NCI-H526 treated with DMSO at 0.1 percent for 48 hours (cell line): ENCODE measurements at places on chromosomes 3 and 15.

DNA sequence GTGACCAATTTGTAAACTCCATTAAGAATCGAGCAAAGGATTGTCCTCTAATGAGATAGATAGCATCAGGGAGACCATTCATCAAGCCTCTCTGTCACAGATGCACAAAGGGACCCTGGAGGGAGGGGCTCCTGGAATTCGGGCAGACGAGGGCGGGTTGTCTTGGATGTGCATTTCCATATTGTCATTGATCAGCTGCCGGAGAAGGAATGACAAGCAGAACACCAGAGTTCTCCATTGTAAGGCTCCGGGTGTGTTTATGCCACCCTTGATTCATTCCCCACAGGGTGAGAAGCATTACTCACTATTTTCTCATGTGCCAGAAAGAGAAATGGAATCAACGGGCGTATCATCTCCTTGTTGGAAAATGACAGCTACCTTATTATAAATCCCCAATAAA is 167.5 kb downstream of the EBLN2 start:
- DNase-seq, result peak; percentile 68

DNA sequence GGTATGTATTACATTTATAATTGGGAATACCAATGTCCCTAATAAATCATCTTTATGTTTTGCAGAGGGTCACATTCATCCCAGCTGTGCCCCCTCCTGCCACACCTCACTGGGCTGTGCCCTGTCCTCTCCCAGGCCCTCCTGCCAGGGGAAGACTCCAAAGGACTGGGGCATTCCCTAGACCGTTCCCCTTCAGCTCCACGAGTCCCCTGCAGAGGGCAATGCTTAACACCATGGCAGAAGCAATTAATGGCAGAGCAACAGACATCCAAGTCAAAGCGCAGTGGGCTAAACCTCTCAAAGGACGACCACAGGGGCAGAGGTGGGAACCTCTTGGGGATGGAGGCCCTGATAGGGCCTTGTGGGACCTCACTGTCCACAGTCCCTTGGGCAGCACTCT is 71.3 kb upstream of the SEC13 start:
- DNase-seq, result no peak

DNA sequence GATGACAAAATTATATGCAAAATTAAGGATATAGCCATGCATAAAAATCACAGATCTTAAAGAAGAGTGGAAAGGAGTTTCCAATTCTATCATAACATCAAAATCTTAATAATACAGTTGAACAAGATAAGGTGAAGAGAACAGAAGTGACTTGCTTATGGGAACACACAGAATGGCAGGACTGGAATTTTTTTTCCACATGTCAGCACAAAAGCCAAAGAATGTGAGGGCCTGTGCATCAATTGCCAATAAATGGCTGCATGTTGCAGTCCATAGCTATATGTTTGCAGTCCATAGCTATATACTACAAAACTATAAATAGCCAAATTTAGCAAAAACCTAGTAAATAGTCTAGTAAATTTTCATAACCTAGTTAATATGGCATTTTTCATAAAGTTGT is 10.4 kb upstream of the MB21D2 start:
- no peak for DNase-seq

DNA sequence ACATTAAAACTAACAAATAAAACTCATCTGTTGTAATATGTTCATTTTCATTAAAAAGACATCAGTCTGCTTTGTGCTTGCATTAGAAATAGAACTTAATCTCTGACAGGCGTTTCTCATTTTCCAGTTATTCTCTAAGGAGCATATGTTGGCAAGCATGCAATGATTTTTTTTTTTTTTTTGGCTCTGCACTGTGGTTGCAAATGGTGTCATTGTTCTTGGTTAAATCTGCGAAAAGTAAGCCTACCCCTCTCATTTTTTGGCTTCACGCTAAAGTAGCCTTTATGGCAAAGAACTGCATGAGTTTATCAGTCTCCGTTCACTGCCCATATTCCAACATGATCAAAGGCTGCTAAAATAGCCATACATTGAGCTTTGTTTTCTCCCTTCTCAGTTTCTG is 403.2 kb downstream of the MECOM start:
- DNase-seq, result no peak

DNA sequence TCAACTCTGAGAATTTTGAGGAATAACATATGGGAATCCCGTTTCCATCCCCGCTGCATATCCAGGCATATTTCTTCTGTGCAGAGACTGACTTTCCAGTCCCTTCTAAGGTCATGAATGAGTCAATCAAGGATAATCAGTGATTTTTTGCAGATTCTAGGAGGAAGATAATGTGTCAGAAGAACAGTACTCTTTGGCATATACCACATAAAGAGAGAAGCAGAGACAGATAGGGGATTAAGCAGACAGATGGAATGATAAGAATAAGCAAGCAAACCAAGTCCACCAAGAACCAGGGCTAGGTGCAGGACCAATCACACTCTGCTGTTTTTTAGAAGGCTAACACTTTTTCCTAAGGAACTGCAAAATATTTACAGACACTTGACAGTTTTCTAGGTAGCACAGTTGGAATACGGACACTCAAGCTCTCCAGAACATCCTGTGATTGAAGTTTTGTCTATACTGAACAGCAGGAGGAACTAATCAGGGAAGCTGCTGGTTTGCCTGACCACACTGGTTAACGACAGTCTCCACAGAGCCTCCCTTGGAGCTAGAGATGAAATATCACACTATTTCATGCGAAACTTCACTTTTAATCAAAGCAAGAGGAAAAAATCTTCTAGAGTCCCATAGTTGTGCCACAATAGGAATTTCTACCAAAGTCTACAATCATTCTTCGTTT is 450.0 kb upstream of the KCNMB2 start:
- DNase-seq, result no peak

- no peak for DNase-seq
Observed at GRCh38 chr15:54810496-54810895, 386.2 kb downstream of the RSL24D1 start.

DNA sequence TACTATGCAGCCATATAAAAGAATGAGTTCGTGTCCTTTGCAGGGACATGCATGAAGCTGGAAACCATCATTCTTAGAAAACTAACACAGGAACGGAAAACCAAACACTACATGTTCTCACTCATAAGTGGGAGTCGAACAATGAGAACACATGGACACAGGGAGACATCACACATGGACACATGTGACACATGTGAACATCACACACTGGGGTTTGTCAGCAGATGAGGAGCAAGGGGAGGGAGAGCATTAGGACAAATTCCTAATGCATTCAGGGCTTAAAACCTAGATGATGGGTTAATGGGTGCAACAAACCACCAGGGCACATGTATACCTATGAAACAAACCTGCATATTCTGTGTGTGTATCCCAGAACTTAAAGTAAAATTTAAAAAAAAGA is 408.0 kb downstream of the EPHB1 start:
- no peak for DNase-seq

- DNase-seq, result no peak
Observed at GRCh38 chr3:157175691-157176507, 16.0 kb upstream of the CCNL1 start.

GRCh38 chr3:171011109-171011872 is 15.2 kb downstream of the SLC2A2 start:
- DNase-seq, result no peak

DNA sequence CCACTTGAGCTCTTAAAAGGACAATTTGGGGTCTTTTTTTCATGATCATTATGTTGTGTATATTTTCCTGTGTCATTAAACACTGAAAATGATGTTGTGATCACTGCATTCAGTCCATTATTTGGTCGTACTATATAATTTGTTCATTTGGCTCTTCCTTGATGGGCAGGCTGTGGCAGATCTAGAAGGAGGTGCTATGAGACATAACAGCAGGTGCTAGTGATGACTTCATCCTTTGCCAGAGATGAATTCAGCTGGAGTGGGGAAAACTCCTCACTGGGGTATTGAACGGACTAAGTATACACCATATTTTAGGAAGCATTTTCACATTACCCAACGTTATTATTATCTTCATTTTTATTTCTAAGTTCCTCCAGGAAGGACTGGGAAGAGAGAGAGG is 12.0 kb downstream of the CMTM7 start:
- DNase-seq, result no peak

- peak; percentile 57 for DNase-seq
Observed at GRCh38 chr3:50519471-50520089, 16.1 kb upstream of the CACNA2D2 start.

GRCh38 chr15:31606931-31607497 is 280.4 kb downstream of the KLF13 start:
- no peak for DNase-seq

DNA sequence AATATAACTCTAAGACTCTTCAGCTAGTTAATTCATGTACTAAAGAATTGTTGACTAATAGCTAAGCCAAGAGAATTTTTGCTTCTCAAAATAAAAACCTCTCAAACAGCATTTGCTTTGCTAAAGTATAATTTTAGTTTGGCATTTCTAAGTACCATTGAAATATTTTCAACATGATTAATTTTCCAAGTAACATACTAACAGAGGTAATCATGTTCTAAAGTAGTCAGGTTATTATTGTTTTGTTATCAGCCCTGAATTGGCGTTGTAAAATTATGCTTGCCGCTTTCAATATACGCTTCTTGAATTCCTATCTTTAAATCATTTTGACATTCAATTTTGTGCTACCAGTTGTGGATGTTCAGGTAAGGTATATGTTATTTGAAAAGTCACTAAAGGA is 134.3 kb downstream of the CNTN6 start:
- DNase-seq, result no peak

GRCh38 chr3:189981668-189982067 is 139.0 kb downstream of the P3H2 start:
- DNase-seq, result no peak

DNA sequence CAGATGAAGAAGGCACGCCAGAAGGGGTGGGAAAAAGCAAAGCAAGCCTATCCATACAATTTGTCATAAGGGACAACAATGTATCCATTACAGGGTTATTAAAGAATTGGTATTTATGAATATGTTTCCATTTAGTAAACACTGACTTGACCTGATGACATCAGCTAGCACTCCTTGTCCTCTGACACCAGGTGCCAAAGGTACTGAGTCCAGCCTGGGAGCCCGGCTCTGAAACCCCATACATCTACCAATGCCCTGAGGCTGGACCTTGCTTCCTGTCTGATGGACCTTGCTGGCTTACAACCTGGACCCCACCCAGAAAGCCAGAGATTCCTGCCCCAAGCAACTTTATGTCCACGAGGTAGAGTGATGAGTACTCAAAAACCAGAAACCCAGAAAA is 263.0 kb upstream of the ATP11B start:
- no peak for DNase-seq

- DNase-seq, result no peak
Observed at GRCh38 chr3:135622215-135622614, 343.3 kb upstream of the PPP2R3A start.

GRCh38 chr3:10976770-10977169 is 15.8 kb upstream of the SLC6A1 start:
- no peak for DNase-seq

DNA sequence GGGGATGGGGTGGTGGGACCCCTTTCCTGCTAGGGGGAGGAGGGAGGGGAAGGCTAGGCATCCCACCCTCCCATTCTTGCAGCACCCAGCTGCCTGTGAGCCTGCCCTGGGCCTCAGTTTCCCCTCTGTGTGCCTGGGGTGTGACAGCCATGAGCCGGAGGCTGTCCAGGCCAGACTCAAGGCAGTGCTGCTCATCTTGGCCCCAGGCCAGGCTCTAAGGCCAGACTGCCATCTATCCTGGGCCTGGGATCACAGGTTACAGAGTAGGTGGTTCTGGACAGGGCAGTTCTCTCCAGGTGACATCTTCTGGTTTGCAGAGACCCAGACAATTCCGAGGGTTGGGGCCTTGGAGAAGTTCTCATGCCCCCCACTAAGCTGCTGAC is 3.3 kb upstream of the VILL start:
- no peak for DNase-seq

DNA sequence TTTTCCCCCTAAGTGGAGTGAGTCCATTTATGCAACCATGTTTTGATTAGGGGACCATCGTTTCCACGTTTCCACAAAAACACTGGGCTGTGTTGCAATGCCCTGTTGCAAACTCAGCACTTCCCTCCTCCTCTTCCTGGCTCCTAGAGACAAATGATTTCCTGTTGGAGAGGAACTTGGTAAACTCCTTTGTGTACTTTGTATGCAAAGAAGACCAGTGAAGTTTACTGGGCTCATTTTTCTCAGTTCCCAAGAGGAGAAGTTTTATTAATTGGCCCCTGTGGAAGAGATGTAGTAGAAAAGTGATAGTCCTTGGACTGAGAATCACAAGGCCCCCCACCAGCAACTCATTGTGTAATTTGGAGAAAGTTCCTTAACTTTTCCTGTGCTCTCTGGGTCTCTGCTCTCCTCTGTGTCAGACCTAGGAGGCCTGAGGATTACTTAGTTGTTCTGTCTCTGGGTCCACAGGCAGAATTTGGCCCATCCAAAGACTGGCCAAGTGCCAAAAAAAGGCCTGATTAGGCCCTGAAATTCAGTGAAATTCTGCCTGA is 95.0 kb downstream of the ATG7 start:
- no peak for DNase-seq

DNA sequence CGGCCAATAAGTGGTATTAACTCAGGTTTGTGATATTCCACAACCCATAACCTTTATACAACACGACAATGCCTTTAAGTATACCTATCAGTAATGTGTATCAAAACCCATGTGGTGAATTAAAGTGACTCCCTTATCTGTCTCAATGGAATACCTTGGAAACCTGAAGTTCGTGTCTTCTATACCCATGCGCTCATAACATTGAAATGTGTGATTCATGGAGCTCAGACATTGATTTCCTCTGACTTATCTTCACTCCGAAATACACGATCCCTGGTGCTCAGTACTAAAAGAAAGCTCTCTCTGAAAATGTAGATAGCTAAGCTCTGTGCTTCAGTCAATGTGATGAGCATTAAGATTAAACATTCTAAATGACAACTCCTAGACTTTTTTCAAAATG is 140.3 kb downstream of the TBC1D5 start:
- no peak for DNase-seq

DNA sequence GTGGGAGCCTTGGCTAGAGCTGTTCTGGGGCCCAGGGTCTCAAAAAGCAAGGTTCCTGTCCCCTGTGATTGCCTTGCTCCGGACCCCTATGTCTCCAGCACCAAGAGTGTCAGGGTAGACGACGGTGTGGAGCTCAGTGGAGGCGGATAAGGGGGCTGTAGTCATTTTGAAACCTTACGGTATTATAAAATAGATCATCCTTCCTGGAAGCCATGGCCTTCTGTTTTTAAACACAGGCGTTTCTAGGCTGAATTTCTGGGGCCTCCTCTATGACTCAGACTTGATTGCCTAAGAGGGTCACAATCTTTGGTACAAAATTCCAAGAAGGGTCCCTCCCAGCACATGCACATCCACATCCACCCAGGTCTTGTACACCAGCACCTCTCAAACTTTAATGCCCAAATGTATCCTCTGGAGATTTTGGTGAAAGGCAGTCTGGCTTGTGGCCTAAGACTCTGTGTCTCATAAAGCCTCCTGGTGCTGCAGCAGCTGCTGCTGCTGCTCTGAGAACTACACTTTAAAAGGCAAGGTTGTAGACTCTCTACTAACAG is 70.5 kb upstream of the XCR1 start:
- DNase-seq, result no peak
